ENCODE measurements at places on chromosomes 12 and 14.

DNA sequence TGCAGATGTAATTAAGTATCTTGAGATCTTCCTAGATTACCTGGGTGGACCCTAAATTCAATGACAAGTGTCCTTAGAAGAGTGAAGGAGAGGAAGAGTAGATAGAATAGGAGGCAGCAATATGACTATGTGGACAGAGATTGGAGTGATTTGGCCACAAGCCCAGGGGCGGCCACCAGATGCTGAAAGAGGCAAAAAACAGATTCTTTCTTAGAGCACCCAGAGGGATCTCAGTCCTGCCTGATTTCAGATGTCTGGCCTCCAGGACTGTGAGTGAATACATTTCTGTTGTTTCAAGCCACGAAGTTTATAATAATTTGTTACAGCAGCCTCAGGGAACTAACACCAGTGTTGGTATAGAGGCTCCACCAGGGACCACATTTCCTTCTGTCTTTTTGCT is 67.3 kb downstream of the DACT1 start:
- DNase-seq = no peak

- DNase-seq = no peak
Observed at GRCh38 chr12:111780166-111780565, 13.4 kb downstream of the ALDH2 start.

DNA sequence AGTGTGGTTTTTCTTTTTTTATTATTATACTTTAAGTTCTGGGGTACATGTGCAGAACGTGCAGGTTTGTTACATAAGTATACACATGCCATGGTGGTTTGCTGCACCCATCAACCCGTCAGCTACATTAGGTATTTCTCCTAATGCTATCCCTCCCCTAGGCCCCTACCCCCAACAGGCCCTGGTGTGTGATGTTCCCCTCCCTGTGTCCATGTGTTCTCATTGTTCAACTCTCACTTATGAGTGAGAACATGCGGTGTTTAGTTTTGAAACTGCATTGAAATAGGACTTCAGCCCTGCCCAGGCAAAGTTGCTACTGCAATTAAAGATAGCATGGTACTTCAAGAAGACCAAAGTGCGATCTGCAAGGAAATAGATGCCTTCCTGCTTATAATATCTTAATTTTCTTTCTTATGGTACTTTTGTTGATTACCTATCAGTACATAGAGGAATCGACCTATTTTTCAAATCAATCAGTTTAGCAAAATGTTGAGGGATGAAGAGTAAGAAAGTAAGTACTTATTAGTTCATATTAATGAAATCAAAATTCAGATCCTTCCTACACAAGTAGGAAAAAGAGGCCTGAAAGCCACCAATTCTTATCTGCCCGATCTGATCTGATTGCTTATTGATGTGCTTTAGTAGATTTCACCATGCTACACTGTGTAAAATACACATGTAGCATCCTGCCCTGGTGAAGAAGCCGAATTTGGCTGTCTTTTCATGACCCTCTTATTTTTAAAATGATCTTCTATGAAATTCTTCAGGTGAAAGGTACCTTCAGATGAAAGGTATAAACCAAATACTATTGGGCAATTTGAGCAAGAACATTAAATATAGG is 1.6 kb downstream of the LTA4H start:
- DNase-seq = no peak

GRCh38 chr12:93618891-93619410 is 46.5 kb downstream of the SOCS2 start:
- DNase-seq = no peak

- DNase-seq = no peak
Observed at GRCh38 chr12:15691388-15691787, 97.8 kb downstream of the EPS8 start.

GRCh38 chr14:71610797-71611196 is 321.4 kb upstream of the RGS6 start:
- no peak for DNase-seq

DNA sequence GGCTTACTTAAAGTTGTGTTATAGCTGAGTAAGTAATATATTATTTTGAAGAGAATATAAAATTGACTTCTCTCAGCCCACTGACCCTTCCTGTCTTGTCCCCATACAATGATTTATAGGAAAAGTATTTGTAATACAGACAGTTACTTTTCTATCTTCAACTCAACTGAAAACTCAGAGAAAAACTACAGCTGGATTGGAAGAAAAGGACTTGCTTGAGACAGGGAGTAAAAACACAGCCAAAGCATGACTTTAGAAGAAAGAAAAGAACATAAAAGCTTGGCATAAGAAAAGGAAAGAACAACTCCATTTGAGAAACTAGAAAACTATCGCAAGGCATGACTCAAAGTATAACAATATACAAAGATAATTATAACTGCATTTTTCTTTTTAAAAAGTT is 57.5 kb downstream of the MSRB3 start:
- DNase-seq = no peak

- no peak for DNase-seq
Observed at GRCh38 chr14:105980224-105980623, 453.8 kb downstream of the TMEM121 start.

DNA sequence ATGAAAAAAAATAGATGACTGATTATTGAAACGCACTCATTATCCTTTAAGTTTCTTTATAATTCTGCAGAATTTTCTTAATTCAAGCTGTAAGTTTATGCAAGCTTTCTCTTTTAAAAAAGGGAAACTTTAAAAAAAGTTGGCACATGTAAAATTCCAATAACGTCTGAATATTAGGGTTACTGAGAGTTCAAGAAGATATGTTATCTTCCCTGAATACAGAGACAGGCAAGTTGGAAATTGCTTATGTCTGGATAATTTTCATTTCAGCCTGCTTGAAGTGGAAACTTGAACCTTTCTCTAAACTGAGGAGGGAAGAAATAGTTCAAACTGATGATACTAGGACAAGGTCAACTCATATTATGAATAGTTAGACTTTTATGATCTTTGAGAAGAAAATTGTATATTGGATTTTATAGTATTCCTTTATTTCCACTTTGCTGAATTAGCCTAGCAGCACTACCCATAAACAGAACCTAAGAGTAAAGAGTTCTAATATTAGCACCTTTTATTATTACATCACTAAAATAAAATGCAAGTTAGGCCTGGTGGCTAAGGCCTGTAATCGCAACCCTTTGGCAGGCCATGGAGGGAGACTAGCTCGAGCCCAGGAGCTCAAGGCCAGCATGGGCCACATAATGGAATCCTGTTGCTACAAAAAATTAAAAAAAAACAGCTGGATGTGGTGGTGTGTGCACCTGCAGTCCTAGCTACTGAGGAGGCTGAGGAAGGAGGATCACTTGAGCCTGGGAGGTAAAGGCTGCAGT is 288.0 kb downstream of the TRHDE start:
- no peak for DNase-seq

GRCh38 chr12:64650762-64651161 is 40.5 kb downstream of the RASSF3 start:
- no peak for DNase-seq

DNA sequence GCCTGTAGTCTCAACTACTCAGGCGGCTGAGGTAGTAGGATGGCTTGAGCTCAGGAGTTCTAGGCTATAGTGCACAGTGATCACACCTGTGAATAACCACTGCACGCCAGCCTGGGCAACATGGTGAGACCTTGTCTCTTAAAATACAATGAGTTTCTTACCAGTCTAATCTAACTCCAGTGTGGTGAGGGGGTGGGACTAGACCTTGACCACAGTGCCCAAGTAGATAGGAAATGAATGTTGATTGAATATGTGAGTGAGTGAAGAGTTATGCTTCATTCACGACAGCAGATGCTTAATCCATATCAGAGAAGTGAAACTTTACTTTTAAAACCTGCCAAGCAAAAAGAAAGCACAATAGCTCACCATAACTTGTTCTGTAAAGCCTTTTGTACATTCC is 11.2 kb upstream of the AK7 start:
- DNase-seq = no peak

GRCh38 chr12:92063641-92064040 is 82.0 kb downstream of the BTG1 start:
- no peak for DNase-seq
